ENCODE measurements at places on chromosomes 5 and 9.

GRCh38 chr9:99537996-99538395 is 283.7 kb upstream of the NR4A3 start:
- no peak for DNase-seq

DNA sequence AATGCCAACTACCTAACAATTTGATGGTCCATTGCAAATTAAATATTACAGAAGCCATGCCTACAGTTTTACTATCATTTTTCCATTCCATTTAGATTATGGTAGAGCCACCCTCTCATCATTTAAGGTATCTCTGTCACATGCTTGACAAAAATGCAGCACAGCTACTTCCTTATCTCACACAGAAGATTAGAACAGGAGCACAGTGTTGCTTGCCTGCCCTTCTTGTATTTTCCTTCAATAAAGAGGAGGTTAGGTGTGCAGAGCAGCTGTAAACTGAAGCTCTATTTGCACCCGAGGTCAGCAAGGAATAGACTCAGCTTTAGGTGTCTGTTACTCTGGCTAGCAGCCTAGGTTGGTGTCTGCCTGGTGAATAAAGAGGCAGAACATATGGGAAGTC is 51.5 kb upstream of the ATP10B start:
- no peak for DNase-seq

DNA sequence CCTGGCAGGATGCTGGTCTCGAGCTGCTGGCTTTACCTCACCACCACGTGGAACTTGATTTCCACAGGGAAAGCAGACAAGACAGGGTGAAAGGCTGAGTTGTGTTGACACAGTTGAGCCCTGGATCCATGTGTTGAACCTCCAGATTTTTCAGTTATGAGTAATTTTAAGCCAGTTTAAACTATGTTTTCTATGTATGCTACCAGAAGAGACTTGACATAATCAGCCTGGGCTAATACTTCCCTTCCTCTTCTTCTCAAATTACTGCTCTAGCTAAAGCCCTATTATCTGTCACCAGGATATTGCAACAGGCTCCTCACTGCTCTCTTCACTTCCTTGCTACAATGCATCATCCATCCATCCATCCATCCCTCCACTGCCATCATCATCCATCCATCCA is 12.0 kb upstream of the PHYKPL start:
- DNase-seq = no peak

GRCh38 chr5:20335978-20336377 is 348.0 kb upstream of the CDH18 start:
- DNase-seq = no peak

GRCh38 chr5:142924135-142924883 is 154.1 kb downstream of the ARHGAP26 start:
- DNase-seq = no peak

DNA sequence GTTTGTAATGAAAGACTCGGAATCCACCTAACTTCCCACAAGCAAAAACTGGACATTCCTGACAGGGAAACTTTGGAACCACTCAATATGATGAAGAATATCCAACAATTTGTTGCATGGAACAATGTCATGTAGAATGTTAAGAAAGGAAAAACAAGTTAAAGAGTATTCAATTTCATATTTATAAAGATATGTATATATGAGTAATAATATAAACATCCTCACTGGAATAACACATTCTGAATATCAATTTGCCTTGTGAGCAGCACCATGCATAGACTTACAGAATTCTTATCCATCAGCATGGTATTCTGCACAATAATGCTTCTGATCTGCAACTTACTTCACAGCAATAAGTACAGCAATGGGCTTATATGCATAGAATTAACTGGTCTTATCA is 650.3 kb downstream of the SEMA5A start:
- no peak for DNase-seq

DNA sequence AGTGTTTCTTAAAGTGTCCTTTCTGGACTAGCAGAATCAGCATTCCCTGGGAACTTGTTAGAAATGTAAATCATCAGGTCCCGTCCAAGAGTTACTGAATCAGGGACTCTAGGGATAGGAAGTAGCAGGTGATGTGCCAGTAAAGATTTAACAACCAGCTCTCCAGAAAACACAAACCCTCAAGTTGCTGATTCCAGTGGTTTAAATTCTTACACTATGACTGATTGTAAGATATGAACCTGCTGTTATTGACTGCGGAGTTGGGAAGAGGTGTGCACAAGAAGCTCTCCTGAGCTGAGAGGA is 39.1 kb upstream of the BASP1 start:
- DNase-seq = no peak

DNA sequence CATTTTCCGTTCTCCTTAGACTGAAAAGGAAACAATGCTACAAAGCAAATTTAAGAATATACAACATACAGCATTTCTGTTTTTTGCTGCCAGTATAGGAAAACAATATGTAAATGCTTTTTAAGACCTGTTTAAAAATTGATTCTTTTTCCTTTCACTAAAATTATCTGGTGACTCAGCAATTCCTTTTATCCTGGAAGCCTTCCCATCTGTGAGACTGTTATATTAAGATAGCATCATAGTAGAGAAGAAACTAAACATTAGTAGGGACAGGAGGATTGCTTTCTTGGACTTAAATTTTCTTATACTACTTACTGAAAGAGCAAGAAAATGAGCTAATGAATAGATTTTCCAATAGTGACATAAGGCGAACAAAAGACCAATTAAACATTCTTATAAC is 30.0 kb upstream of the GPR21 start:
- DNase-seq = no peak

- DNase-seq = no peak
Measured at GRCh38 chr9:16726718-16727451, 143.6 kb downstream of the BNC2 start.

- no peak for DNase-seq
Measured at GRCh38 chr5:137782984-137783536, 28.9 kb upstream of the HNRNPA0 start.

DNA sequence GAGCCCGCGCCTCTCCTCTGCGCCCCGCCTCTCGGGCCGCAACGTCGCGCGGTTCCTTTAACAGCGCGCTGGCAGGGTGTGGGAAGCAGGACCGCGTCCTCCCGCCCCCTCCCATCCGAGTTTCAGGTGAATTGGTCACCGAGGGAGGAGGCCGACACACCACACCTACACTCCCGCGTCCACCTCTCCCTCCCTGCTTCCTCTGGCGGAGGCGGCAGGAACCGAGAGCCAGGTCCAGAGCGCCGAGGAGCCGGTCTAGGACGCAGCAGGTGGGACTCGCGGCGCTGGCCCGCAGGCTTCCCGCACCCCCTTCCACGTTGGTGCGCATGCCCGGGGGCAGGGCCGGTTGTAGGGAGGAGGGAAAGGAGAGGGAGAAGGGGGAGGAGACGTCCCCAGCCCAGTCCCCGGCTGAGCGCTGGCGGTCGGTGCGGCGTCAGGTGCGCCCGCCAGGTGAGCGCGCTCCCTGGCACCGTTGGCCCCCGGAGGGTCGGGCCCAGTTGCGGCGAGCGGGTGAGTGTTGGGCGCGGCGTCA is at the start of gene OCLN:
OCLN (plus strand) TSS at position 400 of the 532 bp plus-strand sequence. CDS start 11,455 bp downstream, outside the sequence.
- DNase-seq = no peak

GRCh38 chr5:18771097-18771610 is 1136.9 kb downstream of the TAF11L14 start:
- no peak for DNase-seq

GRCh38 chr5:43409809-43410271 is 2.4 kb downstream of the CCL28 start:
- no peak for DNase-seq

- no peak for DNase-seq
Measured at GRCh38 chr5:180977852-180978251, 10.8 kb upstream of the BTNL3 start.

DNA sequence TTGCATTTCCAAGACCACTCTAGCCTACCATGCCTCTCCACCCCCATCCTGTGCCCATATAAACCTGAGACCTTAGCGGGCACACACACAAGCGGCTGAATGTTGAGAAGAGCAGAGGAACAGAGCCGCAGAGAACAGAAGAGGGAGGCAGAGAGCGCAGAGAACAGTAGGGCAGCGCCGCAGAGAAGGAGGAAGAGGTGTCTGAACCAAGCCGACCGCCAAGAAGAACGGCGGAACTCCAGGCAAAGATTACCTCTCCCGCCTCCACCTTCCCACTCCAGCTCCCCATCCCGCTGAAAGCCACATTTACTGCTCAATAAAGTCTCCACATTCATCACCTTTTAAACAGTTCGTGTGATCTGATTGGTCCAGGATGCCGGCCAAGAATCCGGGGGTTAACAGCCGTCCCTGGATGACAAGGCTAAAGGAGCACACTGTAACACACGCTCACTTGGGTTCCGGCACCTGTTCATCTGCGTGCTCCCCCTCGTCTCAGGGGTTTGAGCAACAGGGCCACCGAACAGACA is 33.2 kb downstream of the GRIN3A start:
- DNase-seq = no peak

- DNase-seq = no peak
Measured at GRCh38 chr5:125492977-125493376, 746.5 kb upstream of the ZNF608 start.

DNA sequence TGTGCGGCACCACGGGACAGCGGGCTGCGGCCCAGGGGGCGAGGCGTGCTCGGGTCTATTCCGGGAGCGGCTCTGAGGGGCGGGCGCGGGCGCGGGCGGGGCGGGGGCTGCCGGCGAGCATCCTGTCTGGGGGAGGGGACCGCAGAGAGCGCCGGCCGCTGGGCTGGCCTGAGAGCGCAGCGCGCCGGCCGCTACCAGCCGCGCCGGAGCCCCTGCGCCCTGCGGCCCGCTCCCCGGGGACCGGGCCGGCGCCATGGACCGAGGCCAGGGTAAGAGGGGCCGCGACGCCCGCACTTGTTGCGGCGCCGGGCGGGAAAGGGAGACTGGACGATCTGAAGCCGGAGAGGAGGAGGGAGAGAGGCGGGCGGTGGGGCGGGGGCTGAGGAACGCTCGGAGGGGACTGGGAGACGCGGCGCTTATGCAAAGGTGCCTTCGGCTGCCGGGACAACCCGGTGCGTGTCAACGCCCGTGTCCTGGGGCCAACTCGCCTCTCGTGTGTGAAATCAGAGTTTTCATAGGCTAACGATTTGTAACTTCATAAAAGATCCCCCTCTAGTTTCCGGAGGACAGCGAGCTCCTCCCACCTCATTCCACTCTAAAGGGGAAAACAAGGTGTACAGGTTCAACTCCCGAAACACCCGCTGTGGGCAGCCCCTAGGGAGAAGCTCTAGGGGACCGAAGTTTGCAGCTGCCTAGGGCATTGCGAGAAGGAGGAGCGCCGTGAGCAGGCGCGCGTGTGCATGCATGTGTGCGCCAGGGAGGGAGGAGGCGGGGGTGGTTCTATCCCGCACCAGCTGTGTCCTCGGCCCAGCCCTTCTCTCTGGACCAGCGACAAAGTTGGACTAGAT is at the start of gene AFAP1L1:
AFAP1L1 (plus strand) TSS at position 144 of the 848 bp plus-strand sequence; CDS start at position 254, 110 bp downstream.
- no peak for DNase-seq

- DNase-seq = no peak
Measured at GRCh38 chr5:74499256-74500050, 141.1 kb downstream of the ENC1 start.

DNA sequence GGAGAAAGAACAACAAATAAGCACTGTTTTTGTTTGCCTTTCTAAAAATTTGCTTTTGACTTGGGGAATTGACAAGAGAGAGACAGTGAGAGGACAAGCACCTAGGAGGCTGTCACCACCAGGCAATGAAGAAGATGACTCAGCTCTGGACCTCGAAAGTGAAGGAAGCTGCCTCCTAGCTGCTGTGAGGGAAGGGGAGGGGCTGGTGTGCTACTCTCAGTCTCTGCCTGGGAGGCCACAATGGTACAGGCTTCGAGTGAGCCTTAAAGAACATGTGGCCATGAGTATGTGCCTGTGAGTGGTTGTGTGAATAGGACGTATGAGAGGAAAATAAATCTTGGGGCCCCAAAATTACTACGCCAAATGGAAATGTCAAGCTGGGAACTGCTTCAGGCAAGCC is 7.1 kb upstream of the PLK2 start:
- no peak for DNase-seq

GRCh38 chr5:83368835-83369234 is 102.7 kb upstream of the VCAN start:
- no peak for DNase-seq

- no peak for DNase-seq
Measured at GRCh38 chr5:168014433-168015123, 276.9 kb upstream of the WWC1 start.

- DNase-seq = no peak
Measured at GRCh38 chr9:136618580-136619547, 43.9 kb upstream of the EGFL7 start.

GRCh38 chr5:61965069-61965468 is 340.9 kb upstream of the KIF2A start:
- no peak for DNase-seq

DNA sequence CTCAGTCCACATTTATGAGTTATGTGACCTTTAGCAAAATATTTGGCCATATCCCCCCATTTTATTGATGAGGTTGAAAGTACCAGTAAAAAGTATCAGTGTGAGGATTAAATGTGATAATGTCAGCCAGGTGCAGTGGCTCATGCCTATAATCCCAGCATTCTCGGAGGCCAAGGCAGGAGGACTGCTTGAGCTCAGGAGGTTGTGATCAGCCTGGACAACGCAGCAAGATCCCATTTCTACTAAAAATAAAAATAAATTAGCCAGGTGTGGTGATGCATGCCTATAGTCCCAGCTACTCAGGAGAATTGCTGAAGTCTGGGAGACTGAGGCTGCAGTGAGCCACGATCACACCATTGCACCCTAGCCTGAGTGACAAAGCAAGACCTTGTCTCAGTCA is 71.2 kb downstream of the GRAMD2B start:
- no peak for DNase-seq

- DNase-seq = no peak
Measured at GRCh38 chr9:113519426-113520108, 56.0 kb downstream of the RGS3 start.

- no peak for DNase-seq
Measured at GRCh38 chr5:68266457-68266856, 50.9 kb downstream of the PIK3R1 start.

GRCh38 chr5:89395111-89395510 is 512.1 kb upstream of the MEF2C start:
- no peak for DNase-seq

Measured in stimulated activated CD8-positive, alpha-beta memory T cell treated with anti-CD3 and anti-CD28 coated beads, Interleukin-7, amount 100 ng/mL, for 24 hours (primary cell).